ENCODE measurements at places on chromosomes 7 and 10.

- no peak for DNase-seq
Measured at GRCh38 chr10:132738454-132739224, 47.3 kb downstream of the NKX6-2 start.

DNA sequence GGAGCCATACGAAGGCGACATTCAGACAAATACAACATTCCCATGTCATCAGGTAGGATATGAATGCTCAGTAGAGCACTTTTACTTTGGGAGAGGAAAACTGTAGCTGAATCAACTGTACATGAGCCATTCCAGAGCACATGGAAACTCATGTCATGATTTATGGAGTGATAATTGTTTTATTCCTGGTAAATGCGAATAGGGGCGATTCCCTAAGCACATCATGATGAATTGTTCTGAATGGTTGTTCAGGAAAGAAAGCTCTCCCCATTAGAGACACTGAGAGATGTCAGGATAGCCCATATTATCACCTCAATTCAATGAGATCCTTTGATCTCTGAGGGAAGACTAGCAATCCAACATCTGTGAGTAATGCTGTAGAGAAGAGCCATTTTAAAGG, 243.6 kb downstream of the FOXP2 start:
- DNase-seq, result no peak

DNA sequence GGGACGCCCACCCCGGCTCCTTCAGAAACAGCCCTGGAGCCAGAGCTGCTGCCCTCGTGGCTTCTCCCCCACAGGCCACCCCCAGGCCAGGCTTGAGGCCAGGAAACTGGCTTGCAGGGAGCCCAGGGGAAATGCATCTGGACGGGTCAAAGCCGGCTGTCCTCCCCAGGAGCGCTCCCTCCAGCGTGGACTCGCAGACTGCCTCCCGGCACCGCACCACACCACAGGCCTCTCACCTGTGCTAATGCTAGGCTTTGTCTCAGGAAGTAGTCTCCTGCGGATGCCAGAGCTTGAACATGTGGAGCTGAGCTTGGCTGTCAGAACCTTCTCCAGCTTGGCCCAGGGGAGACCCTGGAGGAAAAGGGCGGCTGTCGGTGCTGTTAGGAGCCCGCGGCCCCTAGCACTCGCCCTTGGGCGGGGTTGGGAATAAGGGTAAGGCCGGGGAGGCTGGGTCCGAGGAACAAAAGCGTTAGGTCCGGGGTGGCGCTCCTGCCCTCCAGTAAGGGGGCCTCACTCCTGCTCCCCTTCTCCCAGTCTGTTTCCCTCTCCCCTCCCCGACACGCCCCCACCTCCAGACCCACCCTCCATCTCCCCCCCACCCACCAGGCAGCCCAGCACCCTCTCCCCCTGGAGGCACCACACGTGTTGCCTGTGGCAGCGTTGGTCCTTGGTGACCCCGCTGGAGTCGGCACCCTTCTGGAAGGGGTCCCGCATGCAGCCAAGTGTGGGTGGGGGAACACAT, 21.6 kb upstream of the DRGX start:
- DNase-seq, result no peak

GRCh38 chr7:75725306-75725705, 13.4 kb downstream of the HIP1 start:
- DNase-seq, result no peak
